ENCODE measurements at places on chromosomes 13 and 19. TPM values are rescaled to one million over a fixed set of nuclear protein-coding genes. Genes with fewer than 3 reads are reported as not detected.

- DNase-seq, result no peak
These were observed 154.2 kb upstream of the MAB21L1 start for GRCh38 chr13:35630551-35631275.

- DNase-seq, result no peak
These were observed 64.7 kb downstream of the DNAJC15 start for GRCh38 chr13:43088093-43088511.

DNA sequence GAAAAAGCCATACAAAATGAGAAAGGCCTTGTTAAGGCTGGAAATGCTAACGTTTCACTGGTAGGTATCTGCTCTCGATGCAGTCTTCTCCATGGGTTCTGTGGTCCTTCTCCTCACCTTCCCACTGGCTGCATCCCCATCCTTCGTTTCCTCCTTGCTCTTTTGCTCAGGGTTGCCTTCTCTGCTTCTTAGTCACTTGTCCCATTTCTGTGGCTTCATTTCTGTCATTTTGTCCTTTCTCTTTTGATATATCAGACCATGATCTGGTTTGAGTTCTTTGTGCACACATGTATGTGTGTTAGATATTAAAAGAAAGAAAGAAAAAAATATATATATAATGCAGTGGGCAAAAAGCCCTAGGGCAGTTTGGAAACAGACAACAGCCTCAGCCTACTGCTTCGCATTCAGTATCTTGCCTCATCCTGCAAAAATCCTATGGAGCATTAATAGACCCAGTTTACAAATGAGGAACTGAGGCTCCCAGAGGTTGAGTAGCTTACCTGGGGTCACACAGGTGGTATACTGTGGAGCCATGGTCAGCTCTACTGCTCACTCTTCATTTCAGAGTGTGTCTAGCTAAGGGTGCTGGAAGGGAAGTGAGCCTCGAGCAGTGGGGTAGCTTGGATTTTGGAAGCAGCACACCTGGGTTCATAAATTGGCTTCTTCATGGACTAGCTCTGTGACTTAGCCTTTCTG, 57.6 kb upstream of the MEDAG start:
- DNase-seq, result no peak

Gene TRPC4
- total RNA-seq, result 0.32 TPM

GRCh38 chr19:49904136-49904535, 7.4 kb upstream of the IL4I1 start:
- DNase-seq, result no peak

GRCh38 chr13:27135023-27135422, 36.6 kb downstream of the USP12 start:
- DNase-seq, result no peak

DNA sequence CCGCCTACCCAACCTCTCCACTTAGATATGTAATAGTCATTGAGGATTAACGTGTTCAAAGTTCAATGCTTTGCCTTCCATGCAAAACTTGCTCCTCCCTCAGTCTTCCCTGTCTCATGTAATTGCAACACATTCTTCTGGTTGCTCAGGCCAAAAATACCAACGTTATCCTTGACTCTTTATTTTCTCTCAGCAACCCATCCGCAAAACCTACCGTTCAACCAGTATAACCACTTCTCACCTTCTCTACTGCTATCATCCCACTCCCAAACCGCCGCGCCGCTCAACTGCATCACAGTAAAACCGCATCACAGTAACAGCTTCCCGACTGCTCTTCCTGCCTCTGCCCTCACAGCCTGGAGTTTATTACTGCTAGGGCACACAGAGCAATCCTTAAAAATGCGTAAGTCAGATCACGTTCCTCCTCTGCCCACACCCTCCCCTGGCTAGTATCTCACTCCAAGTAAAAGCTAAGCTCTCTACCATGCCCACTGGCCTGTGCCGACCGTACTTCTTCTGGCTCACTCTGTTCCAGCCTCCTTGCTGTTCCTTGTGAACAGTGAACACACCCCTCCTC, 8.2 kb downstream of the MTIF3 start:
- DNase-seq, result no peak

Gene SKA3
- 1.6 TPM for total RNA-seq

DNA sequence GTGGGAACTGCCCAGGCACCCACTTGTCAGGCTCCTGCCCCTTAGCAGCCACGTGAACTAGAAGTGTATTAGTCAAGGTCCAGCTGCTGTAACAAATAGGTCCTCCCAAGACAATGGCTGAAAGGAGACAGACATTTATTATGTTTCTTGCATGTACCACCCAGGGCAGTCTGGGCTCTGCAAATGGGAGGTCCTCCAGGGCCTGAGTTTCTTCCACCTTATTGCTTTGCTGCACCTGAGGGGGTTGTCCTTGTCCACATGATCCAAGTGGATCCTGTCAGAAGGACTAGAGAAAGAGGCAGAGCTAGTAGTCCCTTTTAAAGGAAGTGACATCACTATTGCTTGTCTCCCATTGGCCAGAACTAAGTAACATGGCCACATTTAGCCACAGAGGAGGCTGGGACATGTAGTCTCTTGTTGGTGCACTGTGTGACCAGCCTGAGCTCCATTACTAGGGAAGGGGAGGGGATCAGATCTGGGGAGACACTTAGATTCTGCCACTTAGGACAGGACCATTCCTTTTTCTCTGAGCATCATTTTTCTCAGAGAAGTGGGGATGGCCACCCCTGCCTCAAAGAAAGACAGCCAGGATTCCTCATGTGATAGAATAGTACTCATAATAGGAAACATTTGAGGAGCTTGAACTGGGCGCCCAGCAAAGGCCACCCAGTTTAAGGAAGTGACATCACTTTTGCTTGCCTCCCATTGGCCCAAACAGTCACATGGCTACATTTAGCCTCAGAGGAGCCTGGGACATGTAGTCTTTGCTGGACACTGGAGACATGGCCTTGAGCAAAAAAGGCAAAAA, 15.1 kb downstream of the CC2D1A start:
- no peak for DNase-seq

GRCh38 chr13:92573467-92574057, 653.0 kb upstream of the GPC6 start:
- DNase-seq, result no peak

DNA sequence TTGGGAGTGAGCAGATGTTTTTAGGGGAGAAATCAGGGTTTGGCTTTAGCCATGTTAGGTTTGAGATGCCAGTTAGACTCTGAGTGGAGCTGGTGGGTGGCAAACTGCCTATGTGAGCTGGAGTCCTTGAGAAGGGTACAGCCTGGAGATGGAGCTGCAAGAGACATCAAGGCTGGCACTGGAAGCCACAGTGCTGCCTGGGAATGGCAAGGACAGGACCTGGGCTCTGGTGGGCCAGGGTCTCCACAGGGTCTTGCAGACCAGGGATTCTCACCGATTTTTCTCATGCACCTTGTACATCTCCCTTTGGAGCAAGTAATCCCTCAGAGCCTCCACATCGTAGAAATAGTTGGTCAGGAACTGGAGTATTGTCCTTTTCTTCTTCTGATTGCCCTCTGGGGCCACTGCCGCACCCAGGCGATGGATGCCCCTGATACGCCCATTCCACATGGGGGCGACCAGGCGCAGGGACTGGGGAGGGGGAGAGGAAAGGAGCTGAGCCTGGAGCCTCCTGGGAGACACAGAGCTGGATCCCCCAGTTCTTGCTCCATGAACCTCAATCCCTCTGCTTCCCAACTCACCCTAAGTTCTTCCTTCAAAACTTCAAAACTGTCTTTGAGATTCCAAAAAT, 1.7 kb downstream of the DMAC2 start:
- peak; percentile 15 for DNase-seq

- DNase-seq, result no peak
These were observed 46.8 kb upstream of the URAD start for GRCh38 chr13:28035146-28035782.

Gene VSTM1
- not detected for total RNA-seq

Gene ATP1A3
- total RNA-seq, result not detected

Gene CDX2
- total RNA-seq, result 0.33 TPM

Gene PRTN3
- total RNA-seq, result 0.44 TPM

Gene HNRNPL
- 193 TPM for total RNA-seq

DNA sequence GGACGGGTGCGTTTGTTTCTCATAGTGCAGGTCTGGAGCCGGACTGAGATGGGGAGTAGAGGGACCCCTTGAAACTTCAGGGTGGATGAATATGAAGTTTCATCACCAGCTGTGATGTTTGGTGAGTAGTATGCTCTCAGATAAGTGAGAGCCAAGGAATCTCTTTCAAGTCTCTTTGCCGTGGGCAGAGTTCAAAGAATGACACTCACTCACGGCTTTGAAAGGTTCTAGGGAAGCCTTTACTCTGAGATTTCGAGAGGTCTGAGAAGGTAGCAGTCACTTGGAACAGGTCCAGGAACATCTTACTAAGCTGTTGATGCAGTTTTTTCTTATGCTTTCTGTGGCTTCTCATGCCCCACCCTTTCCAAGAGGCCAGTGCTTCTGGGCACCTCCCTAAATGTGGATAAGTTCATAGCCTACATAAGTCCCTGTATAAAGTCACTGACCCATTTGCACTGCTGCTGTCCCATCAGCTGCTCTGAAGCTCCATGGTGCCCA, at the start of gene IGFL2:
Gene IGFL2, plus strand, starts transcription at position 448 of the 498 bp plus-strand sequence. Its CDS starts 41 bp downstream, at position 489.
- DNase-seq, result no peak

Gene SHISA7
- total RNA-seq, result 0.29 TPM

- DNase-seq, result no peak
These were observed 1145.1 kb downstream of the UQCRFS1 start for GRCh38 chr19:28067882-28068281.

DNA sequence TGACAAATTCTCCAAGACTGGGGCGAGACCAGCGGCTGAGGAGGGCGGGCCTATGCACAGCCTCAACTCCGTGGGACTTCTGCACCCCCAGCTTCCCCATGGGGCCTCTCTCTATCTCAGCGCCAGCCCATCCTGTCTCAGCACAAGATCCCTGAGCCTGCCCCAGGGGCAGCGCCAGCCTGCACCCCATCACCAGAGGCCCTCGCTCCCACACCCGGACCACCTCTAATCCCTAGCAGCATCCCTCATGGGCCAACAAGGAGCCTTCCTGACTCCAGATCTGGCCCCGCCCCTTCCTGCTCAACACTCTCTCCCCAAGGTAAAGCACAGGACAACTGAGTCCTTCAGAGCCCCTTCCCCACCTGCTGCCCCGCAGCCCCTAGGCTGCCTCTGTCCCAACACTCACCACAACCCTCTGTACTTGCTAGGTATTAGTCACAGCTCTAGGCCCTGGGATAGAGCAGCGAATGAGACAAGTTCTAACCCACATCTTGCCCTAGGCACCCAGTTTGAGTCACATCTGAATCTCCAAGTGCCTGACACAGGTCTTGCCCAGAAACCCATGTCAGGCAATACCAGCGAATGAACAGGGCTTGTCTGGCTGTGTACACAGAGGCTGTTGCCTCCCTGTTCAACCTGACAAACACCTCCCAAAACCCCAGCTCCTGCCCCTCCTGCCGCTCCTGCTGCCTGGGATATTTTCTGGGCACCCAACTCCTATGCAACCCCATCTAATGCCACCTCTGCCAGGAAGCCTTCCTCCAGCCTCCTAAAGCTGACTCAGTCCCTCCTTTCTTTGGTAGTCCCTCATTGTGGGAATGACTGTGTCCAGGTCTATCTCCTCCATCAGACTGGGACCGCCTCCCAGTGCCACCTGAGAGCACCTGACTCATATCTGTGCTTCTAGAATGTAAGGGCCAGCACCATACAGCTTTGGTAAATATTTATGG, 18.6 kb downstream of the GRIK5 start:
- no peak for DNase-seq

GRCh38 chr19:14118165-14119051, 846 bp upstream of the PRKACA start:
- DNase-seq, result peak; percentile 90

Gene ZNF486
- 4.0 TPM for total RNA-seq

DNA sequence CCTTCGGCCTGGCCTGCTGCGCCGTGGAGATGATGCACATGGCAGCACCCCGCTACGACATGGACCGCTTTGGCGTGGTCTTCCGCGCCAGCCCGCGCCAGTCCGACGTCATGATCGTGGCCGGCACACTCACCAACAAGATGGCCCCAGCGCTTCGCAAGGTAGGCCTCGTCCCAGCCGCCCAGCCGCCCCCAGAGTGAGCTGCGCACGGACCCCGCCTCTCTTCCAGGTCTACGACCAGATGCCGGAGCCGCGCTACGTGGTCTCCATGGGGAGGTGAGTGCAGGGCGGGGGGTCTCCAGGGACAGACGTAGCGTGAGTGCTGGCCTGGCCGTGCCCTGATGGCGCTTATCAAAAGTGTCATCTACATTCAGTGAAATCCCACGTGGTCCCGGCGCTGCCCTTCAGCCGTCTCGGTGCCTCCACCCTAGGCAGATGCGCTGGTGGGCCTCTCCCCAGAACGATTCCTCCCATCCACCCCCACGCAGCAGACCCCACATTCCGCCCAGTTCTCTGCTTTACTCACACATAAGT, 7.2 kb downstream of the NDUFS7 start:
- no peak for DNase-seq

GRCh38 chr19:40255619-40256166, 29.2 kb upstream of the CCNP start:
- no peak for DNase-seq
